Caco-2 (cell line): ENCODE measurements at places on chromosomes 3 and 15.

GRCh38 chr3:54856271-54856670, 71.6 kb downstream of the LRTM1 start:
- no peak for DNase-seq

- DNase-seq: no peak
Measured at GRCh38 chr3:151639418-151639740, 94.3 kb upstream of the AADACL2 start.

DNA sequence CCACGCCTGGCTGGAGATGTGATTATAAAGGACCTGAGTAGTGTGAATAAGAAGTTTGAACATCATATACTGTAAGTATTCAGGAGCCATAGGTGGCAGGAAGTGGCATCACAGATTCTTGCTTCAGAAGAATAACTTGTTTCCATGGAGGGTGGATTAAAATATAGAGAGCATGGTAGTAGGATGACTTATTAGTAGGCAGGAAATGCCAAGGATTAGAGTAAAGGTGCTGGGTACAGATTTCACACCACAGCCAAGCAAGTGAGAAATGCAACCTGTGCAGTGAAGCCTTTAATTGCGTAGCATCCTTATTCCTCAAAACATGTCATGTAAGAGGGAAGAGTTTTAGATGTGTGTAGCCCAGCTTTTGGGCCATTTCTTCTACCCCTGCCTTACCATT, 30.8 kb downstream of the IFT122 start:
- DNase-seq: no peak

DNA sequence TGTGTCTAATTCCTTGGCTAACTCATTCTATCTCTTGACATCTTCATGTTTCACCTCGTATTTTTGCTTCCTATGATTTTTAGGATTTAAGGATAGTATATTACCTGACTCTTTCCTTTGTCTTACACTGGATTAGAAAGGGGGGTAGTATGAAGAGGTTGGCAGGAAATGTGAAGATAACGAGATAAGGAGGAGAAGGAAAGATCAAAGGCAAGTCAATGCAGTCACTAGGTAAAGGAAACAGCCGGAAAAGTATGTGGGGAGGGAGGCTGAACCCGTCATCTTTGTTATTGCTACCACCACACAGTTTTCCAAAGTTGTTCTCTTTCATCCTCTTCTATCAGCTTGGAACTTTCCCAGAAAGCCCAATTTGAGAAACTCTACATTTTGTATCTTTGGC, 90.6 kb downstream of the SLC9A9 start:
- no peak for DNase-seq

DNA sequence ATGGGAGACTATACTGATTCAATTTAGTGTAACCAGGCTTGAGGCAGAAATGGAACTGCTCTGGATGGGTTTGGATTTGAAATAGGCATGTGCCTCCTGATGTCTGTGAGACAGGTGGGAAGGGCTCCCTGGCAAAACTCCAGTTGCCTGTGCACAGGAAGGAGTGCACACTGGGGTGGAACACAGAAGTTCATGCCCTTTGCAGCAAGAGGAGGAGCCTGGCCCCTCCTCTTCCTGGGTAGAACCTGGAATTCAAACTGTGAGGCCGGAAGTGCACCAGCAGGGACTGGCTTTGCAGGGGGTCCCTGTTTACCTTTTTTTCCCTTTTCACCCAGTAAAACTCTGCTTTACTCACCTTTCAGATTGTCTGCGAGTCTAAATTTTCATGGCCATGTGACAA, 99.9 kb downstream of the GMPS start:
- DNase-seq: no peak

- no peak for DNase-seq
Measured at GRCh38 chr3:15426579-15427118, 695 bp downstream of the METTL6 start.

DNA sequence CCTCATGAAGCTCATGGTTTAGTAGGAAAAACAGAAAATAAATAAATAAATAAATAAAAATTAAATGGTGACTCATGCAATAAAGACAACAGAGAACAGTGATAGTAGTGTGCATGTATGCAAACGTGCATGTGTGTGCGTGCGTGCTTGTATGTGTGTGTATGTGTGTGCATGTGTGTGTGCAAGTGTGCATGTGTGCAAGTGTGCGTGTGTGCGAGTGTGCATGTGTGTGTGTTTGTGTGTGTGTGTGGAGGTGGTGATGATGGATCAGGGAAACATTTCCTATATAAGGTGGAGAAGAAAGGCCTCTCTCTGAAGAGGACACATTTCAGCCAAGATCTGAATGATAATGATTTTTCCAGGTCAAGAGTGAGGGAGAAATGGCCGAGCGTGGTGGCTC, 47.2 kb downstream of the CACNA2D3 start:
- DNase-seq: no peak

DNA sequence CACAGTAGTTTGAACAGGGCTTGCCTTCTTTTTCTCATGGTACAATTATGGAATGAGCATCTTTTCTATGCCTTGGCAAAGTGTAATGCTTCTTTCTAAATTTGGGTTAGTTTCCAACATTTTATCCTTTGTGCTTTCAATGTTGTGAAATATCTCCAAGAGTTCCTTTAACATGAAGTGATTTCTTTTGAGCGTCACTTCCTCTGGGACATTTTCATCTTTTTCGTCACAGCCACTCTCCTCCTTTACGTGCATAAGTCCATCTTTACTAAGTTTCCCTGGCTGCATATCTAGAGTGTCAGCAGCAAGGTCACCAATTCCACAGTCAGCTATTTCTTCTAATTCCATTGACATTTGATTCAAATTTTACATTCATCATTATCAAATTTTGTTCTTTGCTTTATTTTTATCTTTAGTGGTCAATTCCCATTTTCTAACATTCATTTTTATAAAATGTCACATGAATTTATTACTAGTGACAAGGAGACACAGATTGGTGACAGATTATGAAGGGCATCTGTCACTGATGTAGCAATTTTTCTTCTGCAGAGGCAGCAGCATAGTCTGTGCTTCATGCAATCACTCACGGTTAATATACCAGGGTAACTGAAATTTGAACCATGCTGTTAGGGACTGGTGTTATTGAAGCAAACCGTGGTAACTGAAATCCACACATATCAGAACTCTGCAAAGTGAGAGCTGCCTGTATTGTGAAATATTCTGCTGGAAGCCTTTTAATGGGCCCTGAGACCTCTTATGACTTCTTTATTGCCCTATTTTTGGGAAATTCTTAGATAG, 126.5 kb upstream of the THBS1 start:
- DNase-seq: no peak

- DNase-seq: peak; percentile 50
Measured at GRCh38 chr3:102195198-102195948, 239.4 kb upstream of the ZPLD1 start.

- DNase-seq: no peak
Measured at GRCh38 chr15:52290329-52290728, 5.3 kb downstream of the MYO5C start.

DNA sequence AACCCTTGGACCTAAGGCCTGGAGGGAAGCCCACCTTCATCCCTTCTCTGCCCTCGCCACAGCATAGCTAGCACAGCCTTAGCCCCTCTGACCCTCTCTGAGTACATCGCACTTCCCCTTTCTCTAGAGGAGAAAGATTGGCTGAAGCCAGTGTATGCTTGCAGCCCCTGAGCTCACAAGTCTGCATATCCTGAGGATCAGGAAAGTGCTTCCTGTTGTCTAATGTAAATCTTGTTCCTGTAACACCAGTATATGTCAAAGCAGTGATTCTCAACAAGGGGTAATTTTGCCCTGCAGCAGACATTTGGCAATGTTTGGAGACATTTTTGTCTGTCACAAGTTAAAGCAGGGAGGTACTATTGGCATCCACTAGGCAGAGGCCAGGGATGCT, 2.2 kb upstream of the PRKCD start:
- no peak for DNase-seq
